ENCODE measurements at places on chromosomes 3 and 15.

GRCh38 chr3:191385101-191385500 is 54.8 kb upstream of the UTS2B start:
- no peak for DNase-seq

DNA sequence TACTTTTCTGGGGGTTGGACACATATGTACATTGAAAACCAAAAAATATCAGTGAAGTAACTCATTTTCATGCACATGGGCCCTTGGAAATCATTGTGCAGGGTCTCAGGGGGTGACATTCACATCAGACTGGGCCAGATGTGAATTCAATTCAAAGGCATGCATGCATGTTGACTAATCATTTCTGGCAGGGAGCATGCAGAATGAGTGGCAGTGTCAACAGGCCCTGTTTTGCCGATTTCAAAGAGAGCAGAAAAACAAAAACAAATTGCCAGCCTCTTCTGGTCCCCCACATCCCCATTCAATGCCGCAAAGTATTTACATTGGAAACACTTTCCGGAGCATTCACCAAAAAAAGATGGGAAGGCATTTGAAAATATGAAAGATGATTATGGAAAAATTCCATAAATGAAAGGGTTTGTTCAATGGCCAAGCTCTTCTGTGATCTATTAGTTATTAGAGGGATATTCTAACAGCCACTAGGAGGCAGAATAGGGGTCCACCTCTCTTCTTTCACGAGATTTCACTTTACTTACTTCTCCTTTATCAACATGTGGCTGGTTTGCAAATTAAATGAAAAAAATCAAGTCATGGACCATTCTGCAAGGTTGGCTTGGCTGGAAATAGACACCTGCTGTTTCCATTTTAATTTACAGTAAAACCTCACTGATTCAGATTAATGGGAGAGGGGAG is 119.9 kb upstream of the FEZF2 start:
- DNase-seq: peak; percentile 64

DNA sequence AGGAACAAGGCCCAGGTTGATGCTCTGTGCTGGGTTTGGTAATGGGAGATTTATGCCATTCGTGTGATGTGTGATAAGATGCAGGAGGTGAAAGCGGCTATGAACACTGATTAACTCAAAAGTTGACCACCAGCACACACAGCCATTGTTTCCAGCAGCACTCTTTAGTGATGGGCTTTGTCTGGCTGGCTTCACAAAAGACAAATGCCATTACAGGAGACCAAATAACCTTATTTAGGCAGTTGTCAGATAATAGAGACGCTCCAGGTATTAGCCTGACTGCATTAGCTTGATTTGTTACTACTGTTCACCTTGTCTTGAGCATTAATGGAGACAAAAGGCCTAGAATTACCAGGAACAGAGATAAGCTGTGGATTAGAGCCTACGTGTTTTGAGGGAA is 5.1 kb downstream of the HESX1 start:
- no peak for DNase-seq

DNA sequence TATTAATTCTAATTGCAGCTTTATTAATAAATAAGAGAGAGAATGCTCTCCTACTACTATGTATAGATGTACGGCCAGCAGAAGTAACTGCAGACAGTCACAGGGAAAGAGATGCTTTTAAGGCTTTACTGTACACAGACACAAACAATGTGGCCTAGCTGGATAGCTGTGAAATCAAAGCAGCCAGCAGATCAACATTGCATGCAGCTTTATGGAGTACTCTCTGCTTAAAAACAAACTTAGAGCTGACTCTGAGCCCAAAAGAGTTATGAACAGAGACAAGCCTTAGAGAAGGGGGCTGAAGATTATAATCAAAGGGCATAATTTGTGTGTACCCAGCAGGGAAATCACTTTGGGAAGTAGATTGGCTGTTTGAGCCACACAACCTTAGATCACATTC is 47.2 kb downstream of the CADM2 start:
- no peak for DNase-seq

DNA sequence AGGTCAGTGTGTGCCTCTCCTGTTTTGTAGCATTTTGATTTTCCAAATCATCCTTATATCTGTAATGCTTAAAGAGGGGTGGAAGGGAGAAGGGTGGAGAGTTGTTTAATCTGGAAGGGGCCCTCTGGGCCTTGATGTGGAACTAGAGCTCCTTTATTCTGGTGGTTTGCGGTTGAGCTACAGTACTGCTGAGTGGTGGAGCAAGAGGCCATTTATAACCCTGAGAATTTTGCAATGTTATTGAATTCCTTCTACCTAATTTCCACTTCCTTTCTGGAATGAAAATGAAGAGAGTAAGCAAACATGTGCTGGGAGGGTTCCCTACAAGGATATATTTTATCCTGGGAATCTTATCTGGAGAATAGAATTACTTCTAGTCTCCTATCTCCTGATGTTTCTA is 35.3 kb upstream of the TUBGCP5 start:
- no peak for DNase-seq

DNA sequence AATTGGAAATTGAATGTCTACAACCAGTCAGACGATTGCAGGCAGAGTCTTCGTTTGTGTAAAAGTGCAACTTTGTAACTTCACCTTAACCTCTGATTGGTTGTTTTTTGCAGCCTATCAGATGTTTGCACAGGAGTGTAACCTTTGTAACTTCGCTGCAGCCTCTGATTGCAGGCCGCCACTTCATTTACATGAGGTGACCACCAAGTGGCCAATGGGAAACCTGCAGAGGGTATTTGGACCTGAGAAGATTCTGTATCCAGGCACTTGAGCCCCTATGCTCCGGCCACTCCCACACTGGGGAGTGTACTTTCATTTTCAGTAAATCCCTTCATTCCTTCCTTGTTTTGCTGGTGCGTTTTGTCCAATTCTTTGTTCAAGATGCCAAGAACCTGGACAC is 68.1 kb upstream of the PFN2 start:
- no peak for DNase-seq

- no peak for DNase-seq
Measured at GRCh38 chr3:50264383-50264963, 4.5 kb upstream of the SEMA3B start.

GRCh38 chr15:41511899-41512369 is 1.7 kb downstream of the LTK start:
- DNase-seq: no peak

DNA sequence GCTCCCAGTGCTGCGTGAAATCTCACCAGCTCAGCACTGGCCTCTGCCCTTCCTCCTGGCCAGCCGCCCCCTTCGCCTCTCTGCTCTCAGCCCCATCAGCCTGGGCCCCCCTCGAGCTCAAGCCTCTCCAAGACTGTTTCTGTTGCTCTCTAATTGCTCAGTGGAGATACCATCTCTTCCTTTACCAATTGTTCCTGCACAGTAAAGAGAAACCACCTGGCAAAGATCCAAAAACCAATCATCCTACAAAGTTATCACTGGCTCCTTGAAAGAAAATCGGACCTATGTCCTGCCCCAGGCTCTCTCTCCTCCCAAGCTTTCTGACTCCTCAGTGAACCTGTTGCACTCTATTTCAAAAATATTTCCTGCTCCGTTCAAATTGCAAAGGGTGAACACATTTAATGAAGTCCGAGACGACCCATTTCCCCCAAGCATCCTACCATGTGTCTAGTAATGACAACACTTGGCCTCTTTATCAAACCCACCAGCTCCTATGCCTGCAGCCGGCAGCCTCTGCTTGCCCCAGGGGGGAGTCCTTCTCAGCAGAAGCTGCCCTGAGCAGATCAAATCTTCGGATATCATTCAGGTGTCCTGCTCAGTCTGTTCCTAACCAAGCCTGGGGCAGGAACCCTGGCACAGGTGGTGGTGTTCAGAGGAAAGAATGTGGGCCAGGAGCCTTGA is 53.7 kb upstream of the FAM174B start:
- DNase-seq: no peak

Measured in germinal center (tissue), 1 donor.